ENCODE measurements at places on chromosomes 4 and X.

DNA sequence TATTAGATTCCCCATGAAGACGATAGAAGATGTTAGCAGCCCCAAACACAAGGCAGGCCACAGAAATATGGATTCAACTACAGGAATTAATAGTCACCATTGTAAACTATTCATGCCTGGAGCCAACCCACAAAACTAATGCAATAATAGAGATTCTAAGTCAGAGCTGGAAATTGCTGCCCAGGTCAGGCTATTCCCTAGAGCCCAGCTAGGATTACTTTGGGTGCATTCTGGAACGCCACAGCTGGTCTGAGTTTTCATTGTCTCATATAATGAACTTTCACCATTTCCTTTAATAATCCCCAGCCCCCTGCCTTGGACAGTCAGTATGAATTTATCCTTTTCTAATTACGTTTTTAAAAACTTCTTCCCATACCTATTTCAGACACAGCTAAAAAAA, 252.6 kb downstream of the PAPSS1 start:
- DNase-seq: no peak

GRCh38 chrX:39941332-39941920, 156.3 kb downstream of the BCOR start:
- DNase-seq: peak; percentile 86

- DNase-seq: peak; percentile 87
Observed at GRCh38 chrX:51148848-51149247, 183.8 kb upstream of the NUDT10 start.

DNA sequence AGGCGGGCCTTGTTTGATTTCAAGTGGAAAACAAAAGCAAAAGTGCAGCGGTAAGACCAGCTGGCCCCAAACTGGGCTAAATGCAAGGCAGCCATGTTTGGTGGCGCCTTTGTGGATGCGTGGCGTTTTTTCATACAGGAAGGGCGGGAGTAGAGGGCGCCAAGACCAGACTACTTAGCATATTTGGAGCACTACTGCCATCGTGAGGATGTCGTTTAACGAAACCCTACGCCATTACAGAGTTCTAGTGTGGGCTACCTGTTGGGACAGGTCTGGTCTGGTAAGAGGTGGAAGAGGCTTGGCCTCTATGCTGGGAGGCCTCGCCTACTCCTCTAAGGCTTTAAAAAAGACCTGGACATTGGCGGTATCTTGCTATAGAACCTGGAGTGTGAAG, 230.7 kb upstream of the STK26 start:
- peak; percentile 96 for DNase-seq

DNA sequence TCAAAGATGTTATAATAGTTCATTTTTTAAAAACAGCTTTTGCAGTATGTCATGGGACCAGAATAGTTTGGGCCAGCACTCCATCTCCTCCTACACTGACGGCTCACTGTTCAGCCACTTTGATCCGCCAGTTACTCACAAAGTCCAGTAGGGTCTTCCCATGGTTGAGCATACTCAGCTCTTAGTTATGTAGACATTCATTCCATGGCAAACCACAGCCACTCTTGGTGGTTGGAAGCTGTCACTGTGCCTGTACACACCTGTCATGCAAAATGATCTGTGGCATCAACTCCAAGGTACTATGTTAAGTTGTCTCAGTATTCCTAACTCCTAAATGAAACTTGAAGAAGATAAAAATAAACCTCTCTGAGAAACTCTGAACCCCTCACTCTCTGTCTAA, 127.2 kb downstream of the NR3C2 start:
- no peak for DNase-seq

All from ELF-1 (cell line).